ENCODE measurements at places on chromosomes 6 and 20.

- DNase-seq, result no peak
Observed at GRCh38 chr6:22349051-22349450, 52.2 kb upstream of the PRL start.

- no peak for DNase-seq
Observed at GRCh38 chr6:33847867-33848266, 44.1 kb upstream of the MLN start.

GRCh38 chr20:39291301-39291700 is 329.2 kb downstream of the DHX35 start:
- DNase-seq, result no peak

- DNase-seq, result no peak
Observed at GRCh38 chr6:21931641-21932335, 338.2 kb downstream of the SOX4 start.

DNA sequence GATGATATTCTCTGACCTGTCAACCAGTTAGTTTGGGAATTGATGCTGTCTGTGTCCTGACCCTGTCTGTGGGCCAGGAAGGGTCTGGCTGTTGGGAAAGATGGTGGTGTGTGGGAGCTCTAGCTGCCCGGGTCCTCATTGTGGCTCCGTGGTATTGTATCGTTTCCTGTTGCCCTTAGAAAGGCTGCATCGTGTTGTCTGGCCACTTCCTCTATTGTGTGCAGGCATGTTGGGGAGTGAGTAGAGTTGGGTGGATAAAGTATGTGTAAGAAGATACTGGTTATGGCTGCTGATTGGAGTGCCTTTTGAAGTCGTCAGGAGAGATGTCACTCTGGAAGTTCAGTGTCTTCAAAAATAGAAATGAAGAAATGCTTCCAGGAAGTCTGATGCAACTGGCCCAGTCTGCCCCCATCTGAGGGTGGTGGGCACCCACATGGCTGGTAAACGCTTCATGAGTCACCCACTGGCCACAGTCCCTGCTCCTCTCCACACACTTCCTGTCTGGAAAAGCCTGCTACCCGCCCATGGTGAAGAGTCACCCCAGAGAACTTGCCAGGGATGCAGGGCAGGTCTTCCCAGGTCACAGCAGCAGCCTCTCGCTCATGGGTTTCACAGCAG is 27.9 kb downstream of the PPARD start:
- peak; percentile 6 for DNase-seq

DNA sequence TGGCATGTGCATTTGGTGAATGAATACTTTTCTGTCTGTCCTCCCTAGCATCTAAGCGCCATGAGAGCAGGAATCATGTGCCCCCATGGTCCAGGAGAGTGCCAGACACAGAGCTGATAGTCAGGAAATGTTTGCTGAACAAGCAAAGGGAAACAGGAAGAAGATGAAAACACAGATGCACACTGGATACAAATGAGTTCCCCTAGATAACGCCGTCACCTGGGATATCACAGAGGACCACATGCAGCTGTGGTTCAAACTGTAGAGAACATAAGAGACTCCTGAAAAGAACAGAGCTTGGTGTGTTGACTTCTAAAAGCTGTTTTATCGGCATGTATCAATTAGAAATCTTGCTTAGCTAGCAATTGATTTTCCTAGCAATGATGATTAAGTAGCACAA is 293.7 kb downstream of the BTBD3 start:
- DNase-seq, result no peak

GRCh38 chr6:29447670-29448069 is 8.6 kb downstream of the OR10C1 start:
- no peak for DNase-seq

DNA sequence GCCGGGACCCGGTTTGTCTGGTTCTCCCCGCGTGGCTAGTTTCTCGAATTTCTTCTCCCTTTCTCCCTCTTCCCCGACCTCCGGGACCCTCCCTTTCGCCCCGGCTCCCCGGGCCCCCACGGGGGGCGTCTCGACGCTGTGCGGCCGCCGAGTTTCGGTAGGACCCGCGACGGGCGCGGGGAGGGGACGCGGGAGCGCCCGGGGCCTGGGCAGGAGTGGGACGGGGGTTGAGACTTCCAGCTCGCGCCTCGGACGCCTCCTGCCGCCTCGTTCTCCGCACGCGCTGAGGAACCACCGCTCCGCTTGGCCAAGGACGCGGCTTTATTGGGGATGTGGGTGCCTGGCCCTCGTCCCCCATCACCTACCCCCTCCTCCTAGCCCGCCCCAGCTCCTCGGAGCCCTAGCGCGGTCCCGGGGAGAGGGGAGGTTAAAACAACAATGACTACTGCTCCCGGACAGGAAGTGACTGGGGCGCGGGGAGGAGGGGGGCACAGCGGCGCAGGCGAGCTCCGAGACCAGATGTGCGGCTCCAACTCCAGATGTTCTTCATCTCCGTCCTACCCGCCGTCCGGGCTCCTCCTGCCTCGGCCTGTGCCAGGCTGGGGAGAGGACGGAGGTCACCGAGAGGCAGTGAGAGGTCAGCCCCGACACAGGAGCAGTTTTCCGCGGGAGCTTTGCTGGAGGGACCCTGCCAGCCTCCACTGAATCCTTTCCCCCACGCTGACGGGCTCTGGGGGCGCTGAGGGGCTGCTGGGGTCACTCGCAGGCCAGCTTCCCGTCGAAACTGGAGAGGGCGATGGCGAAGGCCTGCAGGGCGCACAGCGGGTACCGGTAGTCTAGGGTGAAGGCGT is 917 bp upstream of the TEAD3 start:
- no peak for DNase-seq

DNA sequence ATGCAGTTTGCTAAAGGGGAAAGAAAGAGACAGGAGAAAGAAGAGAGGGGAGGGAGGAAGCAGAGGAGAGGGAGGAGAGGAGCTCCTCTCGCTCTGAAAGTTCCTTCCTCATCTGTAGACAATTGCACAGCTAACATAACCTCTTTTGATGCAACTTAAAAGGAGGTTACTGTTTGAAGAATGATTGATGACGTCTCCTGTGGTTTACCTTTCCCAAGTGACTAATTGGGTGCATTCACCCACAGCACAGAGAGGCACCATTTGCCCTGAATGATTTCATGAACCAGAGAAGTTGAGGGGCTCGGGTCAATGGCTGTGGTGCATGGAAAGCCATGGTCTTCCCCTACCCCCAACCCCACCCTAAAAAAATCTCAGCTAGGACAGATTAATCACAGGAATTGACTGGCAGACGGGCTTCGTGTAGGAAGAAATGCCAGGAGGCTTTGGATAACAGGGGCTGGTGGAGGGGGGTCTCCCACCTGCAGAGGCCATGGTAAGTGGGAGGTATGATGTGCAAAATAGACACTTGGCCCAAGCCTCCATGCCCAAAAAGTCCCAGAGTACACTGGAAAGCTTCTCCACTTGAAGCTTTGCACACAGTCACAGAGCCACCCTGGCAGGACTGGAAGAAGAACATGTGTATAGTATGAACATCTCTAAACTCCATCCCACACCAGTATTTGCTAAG is 213.7 kb downstream of the ANKRD60 start:
- DNase-seq, result no peak

- DNase-seq, result no peak
Observed at GRCh38 chr20:19552221-19553180, 205.6 kb upstream of the RIN2 start.

DNA sequence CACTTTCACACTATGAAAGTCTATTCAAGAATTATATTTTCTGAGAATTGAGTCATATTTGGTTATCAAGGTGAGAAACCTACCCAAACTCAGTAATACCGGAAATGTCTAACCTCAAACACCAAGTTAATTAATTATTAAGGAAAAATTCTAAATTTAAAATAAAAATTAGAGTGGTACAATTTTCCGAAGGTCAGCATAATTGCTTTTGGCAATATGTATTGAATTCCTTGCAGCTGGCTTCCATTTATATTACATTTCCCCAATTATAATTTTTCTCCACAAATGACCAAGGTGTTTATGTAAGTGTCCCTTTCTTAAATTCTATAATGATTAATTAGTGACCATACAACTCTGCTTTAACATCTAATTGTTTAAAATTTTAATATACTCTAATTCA is 316.0 kb upstream of the IRAK1BP1 start:
- DNase-seq, result no peak

DNA sequence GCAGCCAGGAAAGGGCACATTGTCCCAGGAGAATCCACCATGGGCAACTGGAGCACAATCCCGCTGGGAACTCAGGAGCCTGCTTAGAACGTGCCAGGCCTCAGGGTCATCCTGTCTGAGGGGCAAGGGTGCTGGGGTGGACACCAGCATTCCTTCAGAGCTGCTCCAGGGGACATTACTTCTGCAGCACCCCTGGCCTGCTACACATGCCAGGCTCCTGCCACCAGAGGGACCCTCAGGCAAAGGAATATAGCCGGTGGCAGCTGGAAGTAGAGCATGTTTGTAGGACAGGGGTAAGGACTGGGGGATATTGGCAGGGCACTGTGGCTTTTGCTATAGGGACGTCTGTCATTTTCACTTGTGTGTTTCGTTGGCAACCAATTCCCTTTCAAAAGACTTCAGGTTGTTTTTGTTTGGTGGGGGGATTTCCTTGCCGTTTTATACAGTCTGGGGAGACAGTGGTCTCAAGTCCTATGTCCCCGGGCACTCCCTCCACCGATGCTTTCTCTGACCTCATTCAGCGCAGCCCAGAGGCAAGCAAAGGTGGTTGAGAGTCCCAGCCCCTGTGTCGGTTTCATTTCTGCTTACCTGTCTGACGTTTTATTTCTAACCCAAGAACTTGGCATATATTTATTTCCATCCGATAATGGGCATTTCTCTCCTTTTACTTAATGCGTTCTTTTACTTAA is 130.8 kb downstream of the JPH2 start:
- DNase-seq, result no peak

DNA sequence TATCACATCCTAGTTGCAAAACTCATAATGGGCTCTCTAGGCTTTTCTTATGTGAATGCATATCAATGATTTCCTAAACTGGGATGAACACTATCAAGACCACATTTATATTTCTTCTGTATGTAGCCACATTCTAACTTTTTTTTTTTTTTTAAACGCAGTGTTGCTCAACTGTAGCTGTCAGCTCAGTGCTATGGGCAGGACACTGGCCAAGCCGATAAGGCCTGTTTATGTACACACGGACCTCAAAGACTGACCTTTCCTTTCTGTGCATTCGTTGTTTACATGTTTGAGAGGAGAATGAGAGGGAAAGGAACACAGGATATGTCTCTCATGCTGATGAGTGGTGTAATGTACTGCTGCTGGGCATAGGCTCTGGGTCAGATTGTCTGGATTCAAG is 75.1 kb upstream of the B3GAT2 start:
- DNase-seq, result no peak

- DNase-seq, result no peak
Observed at GRCh38 chr6:51398793-51399192, 580.1 kb downstream of the TFAP2B start.

GRCh38 chr6:133359760-133360159 is 118.6 kb downstream of the EYA4 start:
- no peak for DNase-seq

DNA sequence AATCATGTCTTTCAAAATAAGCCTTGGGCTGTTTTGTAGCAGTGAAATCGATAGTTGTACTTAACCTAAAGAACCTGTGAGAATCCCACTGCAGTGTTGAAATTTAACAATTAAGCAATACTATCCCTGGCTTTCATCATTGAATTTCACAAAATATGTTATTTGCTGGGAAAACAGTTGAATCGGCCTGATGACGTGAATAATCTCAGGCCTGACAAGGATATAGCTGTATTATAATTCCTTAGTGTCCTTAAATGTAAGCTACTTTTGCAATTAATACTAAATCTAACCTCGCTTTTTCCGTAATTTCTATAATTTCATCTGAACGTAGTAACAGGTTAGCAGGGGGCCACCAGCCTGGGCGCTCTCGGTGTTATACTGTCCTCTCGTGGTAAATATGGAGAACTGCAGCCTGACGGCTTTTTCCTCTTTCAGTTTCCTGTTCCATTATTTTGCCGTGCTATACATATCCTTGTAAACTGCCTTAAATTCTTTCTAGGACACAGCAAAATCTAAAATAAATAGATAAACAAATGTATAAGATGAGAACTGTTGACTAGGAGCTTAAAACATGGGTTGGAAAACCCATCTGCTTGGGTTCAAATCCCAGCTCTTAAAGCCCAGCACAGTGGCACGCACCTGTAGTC is 24.0 kb downstream of the MTFR2 start:
- DNase-seq, result peak; percentile 29

DNA sequence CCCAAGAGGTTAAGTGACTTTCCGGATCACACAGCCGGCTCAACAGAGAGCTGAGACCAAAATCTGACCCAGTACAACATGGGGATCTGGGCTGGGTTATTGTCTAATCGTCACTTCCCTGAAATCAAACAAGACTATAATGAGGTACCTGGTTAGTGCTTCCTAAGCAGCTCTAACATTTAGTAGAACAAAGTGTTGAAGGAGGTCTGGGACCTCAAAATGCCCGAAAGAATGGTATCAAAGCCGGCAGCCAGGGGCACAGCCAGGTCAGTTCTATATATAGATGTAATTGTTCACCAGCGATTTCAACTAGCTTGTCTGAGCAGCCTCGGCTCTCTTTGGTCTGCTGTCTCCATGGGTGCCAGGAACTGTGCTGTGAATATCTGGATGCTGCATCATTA is 245.5 kb upstream of the ECI2 start:
- no peak for DNase-seq

DNA sequence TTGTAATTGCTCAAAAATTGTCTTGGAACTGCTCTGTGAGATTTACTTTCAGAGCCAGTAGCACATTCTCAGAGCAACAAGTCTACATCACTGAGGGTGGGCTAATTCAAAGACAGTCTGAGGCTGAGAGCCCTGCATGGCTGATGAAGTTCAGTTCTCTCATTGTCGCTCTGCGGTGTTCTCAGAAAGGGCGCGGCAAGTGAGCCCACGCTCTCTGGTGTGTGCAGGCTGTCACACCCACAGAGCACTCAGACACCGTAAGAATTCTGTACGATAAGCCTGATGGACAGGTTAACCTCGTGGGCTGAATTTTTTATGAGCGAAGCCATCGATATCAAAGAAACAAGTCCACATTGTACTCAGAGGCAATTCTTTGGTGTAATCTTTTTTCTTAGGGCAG is 557.8 kb downstream of the HACE1 start:
- DNase-seq, result no peak

DNA sequence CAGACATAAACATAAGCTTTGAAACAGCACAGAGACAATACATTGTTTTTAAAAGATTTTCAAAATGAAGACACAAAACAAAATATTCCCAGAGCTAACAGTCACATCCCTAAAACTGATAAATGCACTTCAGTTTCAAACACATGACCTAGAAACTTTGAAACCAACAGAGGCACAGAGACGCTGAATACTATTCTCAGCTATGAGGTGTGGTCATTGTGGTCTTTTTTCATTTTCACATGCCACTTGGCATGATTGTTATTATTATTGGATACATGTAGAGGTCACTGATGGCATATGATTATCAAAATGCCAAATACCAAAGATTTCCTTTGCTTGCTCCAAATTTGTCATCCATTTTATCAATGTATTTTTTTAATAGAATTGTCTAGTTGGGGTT is 306.9 kb downstream of the QKI start:
- no peak for DNase-seq

GRCh38 chr20:45963059-45964005 is 8.7 kb downstream of the ZNF335 start:
- DNase-seq, result no peak

- no peak for DNase-seq
Observed at GRCh38 chr6:73704260-73704659, 8.3 kb downstream of the CD109 start.

All from activated CD4-positive, CD25-positive, alpha-beta regulatory T cell treated with anti-CD3 and anti-CD28 coated beads, Interleukin-2, amount 50 U/mL, for 16 hours (primary cell).